Iris pigment epithelial cell (primary cell): ENCODE measurements at places on chromosomes 7 and 10.
A peak's percentile ranks its signal among the peaks of the same experiment; 100 is the strongest.

DNA sequence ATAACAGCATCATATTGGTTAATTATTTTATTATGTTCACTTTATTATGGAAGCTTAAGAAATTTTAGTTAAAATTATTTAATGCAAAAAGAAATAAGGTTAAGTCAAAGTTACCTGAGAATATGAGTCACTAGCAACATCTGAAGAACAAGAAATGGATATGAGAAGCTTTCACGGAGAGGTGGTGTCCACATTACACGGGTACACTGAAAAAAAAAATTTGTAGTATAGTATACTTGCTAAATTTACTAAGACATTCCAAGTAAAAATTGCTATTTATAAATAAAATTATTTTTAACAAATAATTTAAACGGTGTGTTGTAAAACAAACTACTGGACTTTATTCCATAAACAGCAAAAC lies 63.9 kb downstream of the DPY19L1 start:
- DNase-seq: no peak

DNA sequence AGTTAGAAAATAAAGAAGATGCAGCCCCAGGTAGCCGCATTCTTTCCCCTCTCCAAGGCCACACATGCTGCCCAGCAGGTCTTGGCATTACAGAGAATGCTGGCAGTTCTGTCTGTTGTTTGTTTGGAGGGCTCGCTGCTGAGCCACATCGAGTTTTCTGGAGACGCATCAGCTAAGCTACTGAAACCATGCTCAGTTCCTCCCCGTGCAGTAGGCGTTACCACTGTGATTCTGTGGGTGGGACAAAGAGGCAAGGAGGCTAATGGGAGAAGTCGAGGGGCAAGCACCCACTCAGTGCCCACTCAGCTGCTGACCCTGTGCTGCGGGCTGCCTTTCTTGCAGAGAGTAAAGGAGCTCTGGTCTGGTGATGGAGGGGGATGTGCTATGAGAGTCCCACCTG lies 15.5 kb upstream of the GTPBP4 start:
- no peak for DNase-seq

DNA sequence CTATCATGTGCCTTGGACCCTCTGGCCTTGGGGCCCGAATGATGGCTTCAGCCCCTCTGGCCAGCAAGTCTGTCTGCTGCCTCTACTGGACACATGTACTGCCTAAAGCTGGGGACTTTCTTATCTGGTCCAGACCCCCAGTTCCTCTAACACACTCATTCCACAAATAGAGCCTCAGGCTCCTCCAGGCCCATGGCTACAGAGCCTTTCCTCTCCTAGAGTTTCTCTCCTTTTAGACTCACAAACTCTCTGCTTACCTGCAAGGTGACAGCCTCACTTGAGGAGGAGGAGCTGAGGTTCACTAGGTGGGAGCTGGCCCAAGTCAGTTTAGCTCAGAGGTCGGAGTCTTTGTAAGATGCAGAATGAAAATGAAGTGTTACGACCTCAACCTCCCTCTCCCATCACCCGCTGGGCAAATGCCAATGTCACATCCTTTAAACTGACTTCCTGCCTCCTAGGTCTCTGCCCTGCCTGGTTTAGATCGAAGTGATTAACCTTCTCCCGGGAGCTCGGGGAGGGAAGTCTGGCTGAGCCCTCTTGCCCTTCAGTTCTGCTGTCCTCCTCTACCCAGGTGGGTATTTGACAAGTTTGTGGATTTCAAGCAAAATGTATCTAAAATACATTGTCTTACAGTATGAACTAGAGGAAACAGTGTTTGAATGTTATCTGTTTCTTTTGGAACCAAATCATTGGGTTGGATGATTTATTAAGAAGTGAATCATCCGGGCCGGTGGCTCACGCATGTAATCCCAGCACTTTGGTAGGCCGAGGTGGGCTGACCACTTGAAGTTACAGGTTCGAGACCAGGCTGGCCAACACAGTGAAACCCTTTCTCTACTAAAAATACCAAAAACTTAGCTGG lies 71.9 kb upstream of the TNS3 start:
- peak; percentile 68 for DNase-seq

- DNase-seq: peak; percentile 28
These were observed 84.4 kb upstream of the NANOS1 start for GRCh38 chr10:118944959-118945633.

DNA sequence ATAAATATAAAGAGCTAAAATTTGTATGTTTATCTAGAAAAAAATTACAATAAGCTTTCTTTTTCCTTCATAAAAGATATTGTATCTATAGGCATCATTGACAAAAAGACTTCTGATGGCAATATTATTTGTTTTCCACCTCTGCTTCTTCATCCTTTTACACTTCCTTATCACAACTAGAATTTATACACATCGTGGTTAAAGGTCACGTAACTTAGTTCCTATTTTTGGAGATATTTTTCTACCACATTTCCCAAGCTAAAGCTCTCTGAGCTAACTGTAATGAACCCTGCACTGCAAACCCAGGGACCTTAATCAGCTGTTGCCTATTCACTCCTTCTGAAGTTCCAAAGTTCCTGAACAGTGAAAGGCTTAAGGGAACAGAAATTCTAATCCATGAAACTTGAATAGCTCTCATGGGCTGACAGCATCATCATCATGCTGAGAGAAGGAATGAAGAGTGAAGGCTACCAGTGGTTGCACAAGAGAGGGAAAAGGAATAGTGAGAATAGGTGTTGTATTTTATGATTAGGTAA lies 106.1 kb upstream of the SLC13A1 start:
- DNase-seq: no peak

- peak; percentile 99 for DNase-seq
These were observed 192.5 kb upstream of the SEMA3C start for GRCh38 chr7:81111358-81111757.

GRCh38 chr7:80210400-80210799 lies 75.8 kb downstream of the GNAI1 start:
- DNase-seq: peak; percentile 28

- no peak for DNase-seq
These were observed 73.7 kb upstream of the PPIF start for GRCh38 chr10:79273604-79274003.

GRCh38 chr10:15585303-15585715 lies 134.4 kb downstream of the ITGA8 start:
- DNase-seq: peak; percentile 40

GRCh38 chr7:157347217-157347904 lies 10.6 kb downstream of the DNAJB6 start:
- DNase-seq: peak; percentile 93

DNA sequence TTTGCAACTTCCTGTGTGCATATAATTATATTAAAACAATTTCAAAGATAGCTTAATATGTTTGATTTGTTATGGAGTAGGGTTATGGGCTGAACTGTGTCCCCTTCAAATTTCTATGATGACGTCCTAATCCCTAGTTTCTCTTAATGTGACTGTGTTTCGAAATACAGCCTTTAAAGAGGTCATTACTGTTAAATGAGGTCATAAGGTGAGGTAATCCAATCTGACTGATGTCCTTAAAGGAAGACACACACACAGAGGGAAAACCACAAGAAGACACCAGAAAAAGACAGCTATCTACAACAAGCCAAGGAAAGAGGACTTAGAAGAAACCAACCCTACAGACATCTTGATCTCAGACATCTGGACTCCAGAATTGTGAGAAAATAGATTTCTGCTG lies 407.4 kb downstream of the MAGI2 start:
- DNase-seq: peak; percentile 10

- no peak for DNase-seq
These were observed 1.8 kb downstream of the ZMIZ2 start for GRCh38 chr7:44750424-44750823.

DNA sequence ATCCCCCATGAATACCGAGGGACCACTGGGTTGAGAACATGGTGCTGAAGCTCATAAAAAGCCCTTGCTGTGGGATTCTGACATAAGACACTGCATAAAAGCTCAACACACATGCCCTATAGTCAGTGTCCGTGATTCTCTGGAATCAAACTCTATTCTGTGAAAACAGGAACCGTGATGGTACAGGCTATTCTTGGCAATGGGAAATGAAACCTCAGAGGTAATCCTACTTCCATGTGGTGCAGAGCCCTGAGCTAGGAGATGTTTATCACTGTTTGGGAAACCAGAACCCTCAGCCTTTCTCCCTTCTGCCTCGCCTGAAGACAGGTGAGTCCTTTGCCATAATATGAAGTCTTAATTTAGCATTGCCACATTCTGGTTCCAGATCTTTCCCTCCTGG lies 80.8 kb upstream of the PRSS1 start:
- no peak for DNase-seq

GRCh38 chr10:63415640-63416244 lies 50.0 kb downstream of the JMJD1C start:
- no peak for DNase-seq

- DNase-seq: peak; percentile 56
These were observed 43.8 kb upstream of the RPA3 start for GRCh38 chr7:7761974-7762779.

DNA sequence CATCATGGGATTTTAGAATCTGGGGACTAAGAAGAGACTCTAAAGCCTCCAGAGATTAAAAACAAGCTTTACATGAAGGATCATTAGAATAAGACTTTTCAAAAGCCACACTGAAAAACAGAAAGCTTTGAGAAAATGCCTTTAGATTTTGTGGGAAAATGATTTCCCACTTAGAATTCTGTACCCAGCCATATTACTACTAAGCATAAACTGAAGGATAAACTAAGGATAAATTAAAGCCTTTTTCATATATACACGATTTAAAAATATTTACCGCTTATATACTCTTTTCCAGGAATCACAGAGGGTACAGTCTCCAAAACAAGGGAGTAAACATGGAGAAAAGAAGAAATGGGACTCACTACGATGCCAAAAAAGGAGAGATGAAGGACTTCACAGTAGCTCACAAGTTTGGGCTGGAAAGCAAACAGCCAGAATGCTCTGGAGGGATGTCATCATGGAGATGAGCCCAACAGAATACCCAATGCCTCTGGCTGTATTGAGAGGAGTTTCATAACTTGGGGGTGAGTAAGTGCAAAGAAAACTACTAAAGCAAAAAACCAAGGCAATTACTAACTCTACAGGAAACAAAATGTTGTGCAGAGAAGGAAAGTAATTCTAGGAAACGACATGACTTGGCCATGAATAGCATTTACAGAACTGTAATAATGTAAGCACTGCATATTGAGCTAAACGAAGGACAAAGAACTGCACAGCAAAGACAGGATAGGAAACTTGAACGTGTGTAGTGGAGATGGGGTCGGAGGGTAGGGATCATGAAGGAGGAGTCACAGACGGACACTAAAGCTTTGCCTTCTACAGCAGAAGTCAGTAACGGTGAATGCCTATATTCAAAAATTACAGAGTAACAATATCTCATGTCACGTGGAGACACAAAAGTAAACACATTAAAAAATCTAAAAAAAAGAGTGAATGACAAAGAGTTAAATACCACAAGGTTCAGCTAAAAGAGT lies 61.4 kb upstream of the ASAH2 start:
- DNase-seq: peak; percentile 88

DNA sequence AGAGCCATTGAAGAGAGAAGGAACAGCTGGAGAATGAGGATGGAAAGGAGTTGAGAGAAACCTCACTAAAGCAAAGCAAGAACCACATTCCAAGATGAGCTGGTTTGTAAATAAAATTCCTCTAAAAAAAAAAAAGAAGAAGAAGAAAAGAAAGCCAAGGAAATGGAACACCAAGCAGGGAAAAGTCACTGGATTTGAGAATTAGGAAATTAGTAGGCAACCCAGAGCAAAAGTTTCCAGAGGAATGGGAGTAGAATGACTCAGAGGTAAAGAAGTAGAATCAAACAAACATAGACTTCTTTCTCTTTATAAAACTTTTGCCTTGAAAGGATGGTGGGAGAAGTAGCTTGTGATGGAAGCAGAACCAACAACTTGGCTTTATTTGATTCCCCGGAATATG lies 3.9 kb downstream of the CH25H start:
- DNase-seq: no peak

GRCh38 chr10:17181751-17182150 lies 19.7 kb downstream of the TRDMT1 start:
- no peak for DNase-seq

GRCh38 chr7:124155432-124156022 lies 122.7 kb upstream of the TMEM229A start:
- DNase-seq: peak; percentile 31

DNA sequence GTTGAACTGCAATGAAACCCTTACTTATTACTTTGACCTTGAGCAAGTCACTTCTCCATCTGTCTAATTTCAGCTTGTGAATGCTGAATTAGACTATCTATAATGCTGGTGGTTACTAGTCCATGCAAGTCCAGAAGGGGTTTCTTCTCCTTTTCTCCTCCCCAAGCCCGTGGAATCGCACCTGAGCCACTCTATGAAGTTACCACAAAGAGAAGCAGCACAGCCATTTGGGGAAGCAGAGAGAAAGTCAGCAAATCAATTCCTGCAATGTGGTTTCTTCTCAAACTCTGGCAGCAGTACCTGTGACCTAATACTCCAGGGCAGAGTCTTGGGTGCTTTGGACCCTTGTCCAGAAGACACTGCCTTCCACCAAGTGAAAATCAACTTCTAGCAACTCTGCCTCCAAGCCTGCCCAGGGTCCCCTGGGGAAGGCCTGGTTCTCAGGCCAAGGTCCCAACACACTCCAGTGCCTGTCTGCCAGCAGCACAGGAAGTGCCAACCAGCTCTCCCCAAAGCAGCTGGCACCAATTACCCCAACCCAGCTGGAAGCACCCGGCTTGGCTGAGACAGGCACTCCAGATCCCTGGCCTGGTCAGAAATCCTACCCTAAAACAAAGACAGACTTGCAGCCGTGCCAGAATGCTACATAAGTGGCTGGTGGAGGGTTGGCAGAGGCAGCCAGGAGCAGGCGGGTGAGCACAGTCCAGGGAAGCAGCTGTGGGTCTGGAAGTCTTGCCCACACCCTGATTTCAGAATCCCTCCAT lies 200.3 kb downstream of the LSM5 start:
- DNase-seq: no peak

GRCh38 chr7:50496569-50496968 lies 46.4 kb upstream of the FIGNL1 start:
- no peak for DNase-seq

DNA sequence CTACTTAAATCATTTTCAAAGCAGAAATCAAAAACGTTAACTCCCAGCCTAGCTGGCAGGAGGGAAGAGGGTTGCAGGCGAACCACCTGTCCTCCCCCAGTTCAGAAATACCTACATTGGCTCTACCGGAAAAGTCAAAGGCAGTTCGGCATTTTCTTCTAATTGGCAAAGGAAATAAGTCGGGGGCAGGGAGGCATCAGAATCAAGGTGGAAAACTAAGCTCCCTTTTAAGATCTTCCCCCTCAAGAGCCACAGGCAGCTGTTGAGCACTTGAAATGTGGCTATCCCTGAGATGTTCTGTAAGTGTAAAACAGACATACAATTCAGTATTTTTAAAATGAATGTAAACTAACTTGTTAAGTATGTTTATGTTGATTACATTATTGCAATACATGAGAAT lies 957 bp upstream of the ELMO1 start:
- no peak for DNase-seq
